ENCODE measurements at places on chromosomes 2 and 18.

GRCh38 chr2:97715951-97716694, 2.7 kb downstream of the ZAP70 start:
- no peak for DNase-seq

GRCh38 chr2:35794796-35795450, 560.7 kb upstream of the CRIM1 start:
- DNase-seq: no peak

GRCh38 chr2:197677483-197677882, 2.1 kb upstream of the RFTN2 start:
- no peak for DNase-seq

DNA sequence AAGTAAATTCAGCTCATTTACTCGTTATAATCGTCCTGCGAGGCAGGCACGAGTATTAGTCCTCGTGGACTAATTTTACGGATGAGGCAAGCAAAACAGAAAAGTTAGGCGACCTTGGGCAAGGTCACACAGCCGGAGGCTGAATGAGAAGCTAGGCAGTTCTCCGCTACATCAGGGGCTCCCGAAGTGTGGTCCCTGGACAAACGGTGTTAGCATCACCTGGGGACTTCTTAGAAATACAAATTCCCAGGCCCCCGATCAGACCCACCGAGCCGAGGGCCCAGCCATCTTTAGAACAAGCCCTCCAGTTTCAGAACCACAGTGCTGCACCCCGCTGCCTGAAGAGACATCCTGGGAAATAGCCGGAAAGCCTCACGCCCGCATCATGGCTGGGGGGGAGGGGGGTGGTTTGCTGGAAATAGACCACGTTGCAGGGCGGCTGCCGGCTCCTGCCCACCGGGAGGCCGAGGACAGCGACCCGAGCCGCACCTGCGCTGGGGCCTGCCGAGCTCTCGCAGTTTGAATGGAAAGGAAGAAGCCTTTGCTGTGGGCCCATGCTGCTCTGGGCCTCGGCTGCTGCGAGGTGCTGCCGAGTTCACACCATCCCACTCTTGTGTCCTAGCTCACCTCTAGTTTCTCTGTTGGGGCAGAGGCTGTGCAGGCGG, 72.2 kb downstream of the TFCP2L1 start:
- DNase-seq: no peak

DNA sequence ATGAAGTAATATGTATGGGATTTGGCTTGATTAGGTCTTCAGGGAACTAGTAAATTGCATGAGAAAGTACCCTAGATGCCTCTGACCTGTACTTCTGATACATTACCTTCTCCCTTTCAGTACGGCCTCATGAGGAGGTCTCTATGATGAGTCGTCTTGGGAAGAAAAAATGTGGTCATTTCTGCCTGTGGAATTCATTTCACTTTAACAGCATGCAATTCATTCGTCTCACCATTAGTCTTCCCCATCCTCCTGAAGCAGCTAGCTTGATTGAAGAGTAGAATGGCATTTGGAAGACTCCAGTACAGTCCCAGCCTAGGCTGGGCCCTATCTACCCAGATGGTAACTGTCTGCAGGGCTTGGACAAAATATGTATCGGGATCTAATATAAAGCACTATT, 52.2 kb downstream of the TMX3 start:
- no peak for DNase-seq
